ENCODE measurements at places on chromosomes 11 and 22.
A peak's percentile ranks its signal among the peaks of the same experiment; 100 is the strongest.

DNA sequence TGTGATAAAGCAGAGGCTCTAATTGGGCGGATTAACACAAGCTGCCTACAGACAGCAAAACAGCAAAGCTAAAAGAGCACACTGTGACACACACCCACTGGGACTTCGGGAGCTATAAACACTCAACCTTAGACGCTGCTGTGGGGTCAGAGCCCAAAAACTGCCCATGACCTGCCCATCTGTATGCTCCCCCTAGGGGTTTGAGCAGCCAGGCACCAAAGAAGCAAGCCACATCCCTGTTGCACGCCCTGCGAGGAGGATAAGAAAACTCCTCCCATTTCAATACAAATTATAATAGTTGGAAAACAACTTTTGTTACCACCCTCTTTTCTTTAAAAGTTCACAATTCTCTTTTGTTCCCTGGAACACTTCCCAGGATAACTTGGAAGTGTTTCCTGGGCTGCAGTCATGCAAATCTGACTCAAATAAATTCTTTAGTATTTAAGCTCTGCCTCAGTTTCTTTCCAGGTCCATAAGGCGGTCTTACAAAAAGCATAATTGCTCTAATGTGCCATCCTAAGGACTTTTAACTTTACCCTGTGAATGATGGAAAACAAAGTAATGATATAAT, 86.4 kb downstream of the DLG2 start:
- DNase-seq, result no peak

DNA sequence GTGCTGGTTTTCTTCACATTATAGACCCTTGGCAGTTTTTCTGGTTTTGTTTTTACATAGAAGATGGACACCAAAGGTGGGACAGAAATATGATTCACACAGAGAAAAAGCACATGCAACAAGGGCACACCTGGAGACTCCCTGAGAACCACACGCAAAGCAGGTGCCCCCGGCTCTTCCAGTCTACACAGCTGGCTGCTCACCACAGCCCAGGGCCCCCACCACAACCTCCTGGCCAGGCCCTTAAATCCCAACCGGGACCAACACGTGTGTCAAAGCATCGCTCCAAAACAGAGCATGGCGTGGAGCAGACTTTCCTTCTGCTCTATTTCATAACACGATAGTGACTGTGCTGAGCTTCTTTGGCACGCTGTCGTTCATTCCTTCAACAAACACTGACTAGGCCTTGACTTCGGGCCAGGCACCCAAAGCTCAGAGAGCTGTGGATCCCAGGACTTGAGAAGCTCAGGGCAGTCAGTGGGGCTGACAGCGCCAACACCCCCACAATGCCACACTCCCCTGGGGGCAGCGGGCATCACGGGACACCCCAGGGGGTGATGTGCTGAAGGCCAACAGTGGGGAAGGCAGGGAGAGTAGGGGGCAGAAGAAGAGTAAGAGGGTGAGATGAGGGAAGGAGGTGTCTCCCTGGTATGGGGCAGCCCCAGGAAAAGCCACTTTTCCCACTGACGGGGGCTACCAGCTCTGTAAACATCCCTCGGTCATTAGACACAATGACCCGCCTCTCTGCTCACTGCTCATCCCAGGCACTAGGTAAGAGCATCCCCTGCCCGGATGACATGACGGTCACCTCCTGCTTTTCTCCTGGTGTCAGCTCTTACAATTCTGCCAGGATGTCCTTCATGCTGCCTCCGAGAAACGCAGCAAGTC, 26.0 kb downstream of the CELSR1 start:
- no peak for DNase-seq

DNA sequence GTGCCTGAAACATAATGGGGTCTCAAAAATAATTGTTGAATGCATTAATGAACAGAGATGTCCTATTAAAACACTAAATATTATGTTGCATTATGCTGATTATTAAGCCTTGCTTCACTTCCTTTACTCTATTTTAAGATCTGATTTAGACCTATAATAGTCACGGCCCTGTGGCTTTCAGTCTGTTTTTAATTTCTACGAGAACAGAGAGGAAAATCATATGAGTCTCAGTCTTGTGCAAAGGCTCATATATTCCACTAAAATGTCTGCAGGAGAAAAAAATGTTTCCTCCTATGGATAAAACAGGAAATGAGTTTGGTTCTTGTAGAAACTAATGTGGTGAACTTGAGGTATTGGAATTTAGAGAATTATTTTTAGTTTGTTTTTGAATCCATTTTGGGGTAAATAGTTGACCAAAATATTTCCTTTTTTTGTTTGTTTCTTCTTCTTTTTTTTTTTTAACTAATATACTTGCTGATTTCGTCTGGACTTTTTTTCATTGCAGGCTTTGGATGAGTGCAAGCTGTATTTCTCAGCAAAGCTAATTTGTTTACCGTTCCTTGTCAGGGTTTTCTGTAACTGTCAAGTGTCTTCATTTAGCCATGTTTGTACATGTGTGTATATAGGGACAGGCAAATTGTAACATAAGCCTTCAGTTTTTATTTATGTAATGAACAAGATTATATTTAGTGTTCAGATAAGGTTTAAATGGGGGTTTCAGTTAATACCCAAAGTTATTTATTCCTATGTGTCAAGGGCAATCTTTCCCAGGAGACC, 139.1 kb upstream of the DDI1 start:
- no peak for DNase-seq

DNA sequence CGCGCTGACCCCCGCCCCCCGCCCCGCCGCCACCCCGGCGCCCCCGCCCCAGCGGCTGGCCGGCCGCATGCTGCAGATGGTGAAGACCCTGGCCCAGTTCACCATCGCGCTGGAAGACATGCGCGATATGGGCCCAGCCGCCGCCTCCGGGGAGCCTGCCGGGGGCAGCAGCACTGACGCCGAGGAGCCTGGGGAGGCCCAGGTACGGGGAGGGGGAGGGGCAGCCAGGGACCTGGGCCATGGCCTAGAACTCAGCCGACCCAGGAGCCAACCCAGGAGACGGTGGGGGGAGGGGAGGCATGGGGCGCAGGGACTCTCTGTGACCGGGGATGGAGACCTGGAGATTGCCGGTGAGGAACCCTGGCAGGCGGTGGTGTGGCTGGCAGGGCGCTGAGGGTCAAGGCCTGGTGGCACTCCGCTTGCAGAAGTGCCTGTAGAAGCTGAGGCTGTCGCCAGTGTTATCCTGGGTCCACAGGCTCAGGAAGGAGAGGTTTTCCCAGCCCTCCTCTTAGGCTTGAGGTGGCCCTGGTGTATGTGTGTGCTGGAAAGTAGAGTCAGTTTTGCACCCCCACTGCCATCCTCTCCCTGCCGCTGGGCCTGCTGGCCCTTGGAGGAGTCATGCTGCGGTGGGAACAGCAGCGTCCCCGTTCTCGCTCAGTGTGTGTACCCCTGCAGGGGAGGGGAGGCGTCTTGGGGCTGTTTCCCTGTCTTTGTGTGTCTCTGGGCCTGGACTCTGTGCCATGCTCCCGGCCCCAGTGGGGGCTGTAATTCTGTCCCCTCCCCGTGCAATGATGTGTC, 32.9 kb upstream of the RELT start:
- no peak for DNase-seq

- DNase-seq, result peak; percentile 90
These were observed 106.1 kb downstream of the SLC1A2 start for GRCh38 chr11:35313066-35313759.

GRCh38 chr22:25366408-25366807, 147.0 kb downstream of the CRYBB2 start:
- DNase-seq, result no peak

DNA sequence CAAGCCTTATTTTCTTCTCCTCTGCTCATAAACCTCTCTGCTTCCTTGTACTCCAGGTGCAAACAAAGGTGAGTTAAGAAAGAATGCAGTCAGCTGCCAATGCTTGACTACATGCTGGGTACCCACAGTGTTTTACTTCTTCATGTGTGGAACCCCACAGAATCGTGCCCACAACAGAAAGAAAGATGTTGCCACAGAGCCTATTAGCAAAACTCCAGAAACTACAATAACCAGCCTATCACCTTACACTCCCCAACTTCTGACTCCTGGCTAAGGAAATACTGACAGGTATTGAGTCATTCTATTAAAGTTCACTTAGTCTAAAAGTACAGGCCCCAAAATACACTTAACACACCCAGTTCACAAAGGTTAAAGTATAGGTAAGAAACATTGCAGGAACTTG, 56.9 kb upstream of the CCDC89 start:
- no peak for DNase-seq

DNA sequence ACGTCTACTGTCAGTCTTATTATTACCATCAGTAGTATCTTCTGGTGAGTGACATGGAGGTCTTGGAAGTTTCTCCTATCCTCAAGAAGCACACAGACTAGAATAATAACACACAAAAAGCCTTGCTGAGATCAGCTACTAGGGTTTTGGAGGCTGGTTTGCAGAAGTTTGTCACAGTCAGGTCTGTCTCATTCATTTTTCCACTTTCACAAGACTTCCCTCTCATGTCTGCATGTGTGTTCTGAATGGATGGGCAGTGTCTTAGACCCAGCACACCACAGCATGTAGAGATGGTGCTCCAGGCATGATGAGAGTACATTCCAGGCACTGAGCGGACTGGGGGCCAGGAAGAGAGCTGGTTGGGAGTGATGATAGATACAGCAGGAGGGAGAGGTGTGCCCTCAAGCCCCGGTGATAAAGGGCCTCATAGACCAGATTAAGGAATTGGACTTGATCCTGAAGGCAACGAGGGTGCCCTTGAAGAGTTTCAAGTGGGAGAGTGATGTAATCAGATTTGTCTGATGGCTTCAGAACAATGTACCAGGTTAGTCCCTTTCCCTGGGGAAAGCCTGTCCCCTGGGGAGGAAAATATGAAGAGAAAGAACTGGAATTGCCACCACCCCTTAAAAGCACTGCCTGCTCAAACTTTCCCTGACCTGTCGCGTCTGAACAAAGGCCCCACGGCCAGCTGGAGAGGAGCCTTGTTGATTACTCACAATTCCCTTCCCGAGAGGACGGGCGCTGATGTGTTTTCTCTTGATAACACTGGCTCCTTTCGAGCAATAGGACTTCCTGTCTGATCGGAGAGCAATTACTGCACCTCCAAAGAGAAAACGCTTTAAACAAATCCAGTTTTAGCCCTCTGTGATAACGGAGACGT, 45.1 kb upstream of the LMO2 start:
- DNase-seq, result no peak

- no peak for DNase-seq
These were observed 807.8 kb downstream of the TBC1D22A start for GRCh38 chr22:47570300-47570685.

- no peak for DNase-seq
These were observed 2.1 kb downstream of the ARHGAP42 start for GRCh38 chr11:100689141-100689540.

DNA sequence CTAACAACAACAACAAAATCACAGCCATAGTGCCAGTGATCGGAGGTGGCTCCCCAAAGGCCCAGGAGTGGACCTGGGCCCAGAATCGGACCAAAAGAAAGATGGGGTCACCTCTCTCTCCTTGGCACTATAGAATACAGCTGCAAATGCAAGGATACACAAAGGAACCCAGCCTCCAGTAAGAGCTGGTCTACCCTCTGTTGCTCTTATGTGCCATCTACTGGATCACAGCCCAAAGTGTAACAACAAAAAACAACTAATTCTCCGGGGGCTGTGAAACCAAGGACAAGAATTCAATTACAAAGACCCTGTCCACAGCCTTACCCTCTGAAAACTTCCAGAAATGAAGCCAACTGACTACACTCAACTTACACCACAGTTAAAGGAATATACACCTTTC, 21.6 kb downstream of the OR8G5 start:
- DNase-seq, result no peak

- DNase-seq, result no peak
These were observed 141.2 kb upstream of the SESN3 start for GRCh38 chr11:95372097-95372656.

- no peak for DNase-seq
These were observed 17.5 kb upstream of the ESAM start for GRCh38 chr11:124779568-124779967.

DNA sequence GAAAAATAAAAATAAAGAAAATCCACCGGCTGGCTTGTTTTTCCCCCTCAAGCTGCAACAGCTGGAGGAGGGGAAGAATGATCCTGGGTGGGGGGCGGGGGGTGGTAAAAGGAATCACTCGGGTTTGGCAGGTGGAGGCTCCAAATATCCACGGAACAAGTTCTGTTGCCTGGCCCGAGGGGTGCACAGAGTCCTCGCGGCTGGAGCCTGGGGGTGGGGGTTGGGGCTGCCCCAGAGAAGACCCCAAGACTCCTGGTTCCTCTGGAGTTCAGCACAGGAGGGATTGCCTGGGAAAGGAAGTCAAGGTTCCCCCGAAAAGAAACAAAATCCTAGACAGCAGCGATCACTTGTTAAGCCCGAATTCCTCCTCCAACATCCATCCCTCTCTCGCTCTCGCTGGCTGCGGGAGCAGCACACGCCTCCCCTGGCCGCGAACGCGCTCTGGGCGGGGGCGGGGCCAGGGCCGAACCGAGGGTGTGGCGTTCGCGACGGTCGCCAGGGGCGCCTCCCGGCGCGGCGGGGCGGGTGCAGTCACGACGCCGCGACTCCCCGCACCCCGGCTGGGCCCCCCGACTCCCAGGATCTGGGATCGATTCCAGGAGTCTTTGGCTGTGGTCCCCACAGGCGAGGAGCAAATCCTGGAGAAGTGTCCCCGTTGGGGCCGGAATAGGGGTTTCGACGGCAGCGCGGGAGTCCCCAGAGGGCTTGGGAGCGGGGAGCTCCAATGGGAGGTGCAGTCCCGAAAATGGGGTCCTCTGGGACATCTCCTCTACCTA, at the start of gene KCNA4:
Gene KCNA4, minus strand, starts transcription at position 443 of the 776 bp plus-strand sequence. CDS start 4,352 bp downstream, outside the sequence.
- DNase-seq, result no peak

- no peak for DNase-seq
These were observed 599.9 kb downstream of the BUD13 start for GRCh38 chr11:116172851-116173250.

DNA sequence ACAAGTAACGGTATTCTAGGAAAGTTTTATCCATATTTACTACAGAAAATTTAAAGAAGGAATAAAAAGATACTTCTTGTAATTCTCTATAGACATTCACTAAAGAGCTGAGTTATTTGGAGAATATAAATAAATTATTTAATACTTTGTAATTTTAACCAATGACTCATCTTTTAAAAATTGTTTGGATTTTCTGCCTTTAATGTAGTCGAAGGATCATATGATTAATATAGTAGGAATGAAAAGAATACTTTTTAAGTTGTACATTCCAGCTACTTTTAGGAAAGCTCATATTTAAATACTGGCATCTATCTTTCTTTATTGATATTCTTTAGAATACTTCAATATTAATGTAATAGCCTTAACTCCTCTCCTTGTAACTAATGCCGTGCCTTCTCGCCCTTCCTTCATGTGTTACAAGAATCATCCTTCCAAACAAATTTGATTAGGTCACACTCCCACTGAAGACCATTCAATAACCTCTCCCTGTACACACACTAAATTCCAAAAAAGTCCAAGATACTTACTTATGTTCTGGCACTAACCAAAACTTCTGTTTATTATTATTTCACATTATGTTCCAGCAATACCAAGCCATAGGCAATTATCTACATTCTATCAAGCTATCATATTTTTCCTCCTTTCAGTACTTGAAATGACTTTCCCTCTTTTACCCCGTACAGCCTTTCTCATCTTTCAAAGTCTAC, 501.9 kb downstream of the CNTN5 start:
- no peak for DNase-seq

Measured in GM12864 (cell line).